Ovary (tissue), 10 donors: ENCODE measurements at places on chromosomes 5 and 9. TPM values are rescaled to one million over a fixed set of nuclear protein-coding genes. Genes with fewer than 3 reads are reported as not detected.

DNA sequence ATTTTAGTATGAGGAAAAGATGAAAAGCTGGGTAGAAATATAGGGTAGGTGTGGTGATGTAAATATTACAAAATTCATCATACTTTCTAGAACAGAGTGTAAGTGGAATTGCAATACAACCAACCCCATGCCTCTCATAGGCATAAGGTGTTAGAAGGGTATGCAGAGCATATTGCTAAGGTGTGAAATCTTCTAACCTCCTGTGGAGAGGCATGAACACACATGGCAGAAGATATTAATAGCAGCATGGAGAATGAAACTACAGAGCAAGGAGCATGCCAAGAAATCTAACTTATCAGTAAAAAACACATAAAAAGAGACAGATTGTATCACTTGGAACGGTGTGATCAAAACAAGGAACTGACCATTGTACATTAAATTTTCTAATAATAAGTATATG lies 441.5 kb downstream of the CDH18 start:
- no peak for DNase-seq

PCDHGC5 gene
- total RNA-seq = 1.4 TPM

DNA sequence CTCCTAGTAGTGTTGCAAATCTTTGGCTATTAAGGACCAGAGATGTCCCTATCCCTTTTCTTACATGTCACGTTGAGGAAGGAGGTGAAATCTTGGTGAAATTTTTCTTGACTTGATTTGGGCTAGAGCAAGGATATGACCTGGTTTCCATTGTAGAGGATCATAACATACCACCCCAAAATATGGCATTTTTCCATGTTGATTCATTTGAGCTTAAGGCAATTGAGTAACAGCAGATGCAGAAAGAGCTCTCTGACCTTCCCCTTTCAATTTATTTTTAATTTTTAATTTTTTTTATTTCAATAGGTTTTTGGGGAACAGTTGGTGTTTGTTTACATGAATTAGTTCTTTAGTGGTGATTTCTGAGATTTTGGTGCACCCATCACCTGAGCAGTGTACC lies 61.2 kb upstream of the MAP1B start:
- no peak for DNase-seq

DNA sequence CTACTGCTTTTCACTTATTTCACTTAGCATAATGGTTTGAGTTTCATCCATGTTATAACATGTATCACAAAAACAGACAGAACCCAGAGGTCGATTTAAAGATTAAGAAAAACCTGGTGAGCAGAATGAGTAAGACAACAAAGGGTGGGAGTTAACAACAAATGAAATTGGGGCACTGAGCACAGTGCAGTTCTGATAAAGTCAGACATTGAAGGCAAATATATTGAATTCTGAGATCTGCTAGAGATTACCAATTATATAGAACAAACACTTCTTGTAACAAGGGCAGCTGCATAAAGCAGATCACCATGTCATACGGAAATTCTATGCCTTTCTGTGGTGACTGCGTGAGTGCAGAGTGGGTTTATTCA lies 517.3 kb upstream of the RORB start:
- DNase-seq = no peak

CCNI2 gene
- not detected for total RNA-seq

DNA sequence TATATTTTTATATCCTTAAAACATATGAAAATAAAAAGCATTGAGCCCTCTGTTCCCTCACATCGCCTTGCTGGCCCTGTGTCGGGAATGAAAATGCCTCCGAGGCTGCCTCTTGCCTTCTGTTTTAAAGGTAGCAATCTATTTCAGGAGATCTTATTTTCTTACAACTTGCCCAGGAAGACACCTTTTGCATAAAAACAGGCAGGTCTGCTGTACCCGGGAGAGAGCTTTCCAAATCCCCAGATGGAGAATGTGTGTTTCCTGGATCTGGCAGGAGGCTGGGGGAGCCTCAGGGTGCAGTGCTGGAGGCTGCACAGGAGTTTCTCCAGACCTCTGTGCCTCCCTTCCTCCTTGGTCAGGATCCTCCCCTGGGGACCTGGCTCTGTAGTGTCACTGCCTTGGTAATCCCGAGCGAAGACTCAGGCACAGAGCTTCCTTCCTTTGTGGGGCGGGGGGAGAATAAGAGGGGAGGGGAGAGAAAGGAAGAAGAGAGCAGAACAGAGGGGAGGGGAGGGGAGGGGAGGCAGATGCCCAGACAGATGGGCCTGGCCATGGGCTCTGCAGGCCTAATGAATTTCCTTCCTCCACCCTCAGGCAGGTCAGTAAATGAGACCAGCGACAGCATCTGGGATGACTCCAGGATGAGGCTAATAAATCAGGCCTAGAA lies 104.0 kb upstream of the BOD1 start:
- DNase-seq = no peak
